ENCODE measurements at places on chromosomes 6 and 20. TPM values are rescaled to one million over a fixed set of nuclear protein-coding genes. Genes with fewer than 3 reads are reported as not detected.

Gene TCP11
- 1.7 TPM for total RNA-seq

Gene SCRT2
- not detected for total RNA-seq

Gene OLIG3
- total RNA-seq = not detected

Gene PFDN6
- 153 TPM for total RNA-seq

Gene MRPL18
- 155 TPM for total RNA-seq

Gene TTK
- total RNA-seq = 39.0 TPM

Gene TSPYL4
- total RNA-seq = 10.1 TPM

Gene NMBR
- total RNA-seq = not detected

Gene AIG1
- total RNA-seq = 22.1 TPM

Gene KCNK5
- 3.5 TPM for total RNA-seq

Gene BIRC7
- total RNA-seq = not detected

Gene PTCHD4
- not detected for total RNA-seq

Gene ZNF165
- total RNA-seq = 12.1 TPM

Gene CNPY3
- 37.5 TPM for total RNA-seq

Gene OOEP
- not detected for total RNA-seq

Gene PBOV1
- total RNA-seq = not detected

Gene CALHM6
- total RNA-seq = not detected

Gene SRMS
- total RNA-seq = 0.63 TPM

Gene ACTL10
- total RNA-seq = 2.8 TPM

Gene SLC17A1
- total RNA-seq = not detected

Gene GRIK2
- total RNA-seq = 0.55 TPM

Gene SLPI
- total RNA-seq = 207 TPM

Gene HFE
- total RNA-seq = not detected

Gene FAM217A
- not detected for total RNA-seq

Gene SERINC3
- 75.4 TPM for total RNA-seq

Gene TMEM74B
- total RNA-seq = 18.4 TPM

Gene TNF
- not detected for total RNA-seq

Gene GPR6
- total RNA-seq = not detected

Gene PXT1
- total RNA-seq = not detected

Measured in PC-3 (cell line).